ENCODE measurements at places on chromosomes 3 and 15.

- H3K27ac ChIP-seq = no peak overlapping the region
- H3K36me3 ChIP-seq = peaks cover 6% of the 10 kb centered on the region
- no peak for DNase-seq
- peaks cover 12% of the 10 kb centered on the region for H3K4me1 ChIP-seq
- H3K27me3 ChIP-seq = no peaks in the 10 kb centered on the region
These were observed 144.2 kb downstream of the LRTM1 start for GRCh38 chr3:54783611-54784010.

DNA sequence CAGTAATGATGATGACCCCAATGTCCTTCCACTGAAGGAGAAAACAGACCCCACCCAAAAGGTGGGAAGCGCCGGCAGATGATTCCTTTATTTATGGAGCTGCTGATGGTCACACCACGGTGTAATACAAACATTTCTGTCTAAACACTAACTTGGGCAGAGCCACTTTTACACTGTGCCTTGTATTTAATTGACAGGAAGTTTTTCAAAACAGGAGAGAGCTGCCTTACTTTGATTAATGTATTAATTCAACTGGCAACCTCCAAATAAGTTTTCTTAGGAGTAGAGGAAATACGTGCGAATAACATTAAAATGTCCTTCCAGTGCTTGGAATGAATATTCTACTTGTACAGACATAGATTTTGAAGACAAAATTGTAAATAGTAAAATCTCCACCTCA, 70.4 kb downstream of the WWTR1 start:
- peak overlapping the region; percentile 23 for H3K27ac ChIP-seq
- peaks cover 29% of the 10 kb centered on the region for H3K4me1 ChIP-seq
- no peak overlapping the region for H3K4me3 ChIP-seq
- no peaks in the 10 kb centered on the region for H3K27me3 ChIP-seq

DNA sequence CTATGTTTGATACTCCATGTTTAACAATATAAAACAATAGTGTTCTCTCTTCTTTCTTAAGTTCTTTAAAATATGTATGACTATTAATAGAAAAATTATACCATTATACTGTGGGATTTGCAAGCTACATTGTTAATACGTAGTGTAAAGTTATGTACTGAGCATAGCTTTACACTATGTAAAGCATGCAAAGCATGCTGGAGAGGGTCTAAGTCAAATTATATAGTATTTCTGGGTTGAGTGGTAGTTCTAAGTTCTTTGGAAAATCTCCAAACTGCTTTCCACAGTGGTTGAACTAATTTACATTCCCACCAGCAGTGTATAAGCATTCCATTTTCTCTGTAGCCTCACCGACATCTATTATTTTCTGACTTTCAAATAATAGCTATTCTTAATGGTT, 253.0 kb downstream of the RAP2B start:
- H3K36me3 ChIP-seq = no peaks in the 10 kb centered on the region
- H3K27me3 ChIP-seq = no peaks in the 10 kb centered on the region
- H3K27ac ChIP-seq = no peak overlapping the region
- no peak overlapping the region for H3K4me3 ChIP-seq
- DNase-seq = no peak
- no peaks in the 10 kb centered on the region for H3K4me1 ChIP-seq

DNA sequence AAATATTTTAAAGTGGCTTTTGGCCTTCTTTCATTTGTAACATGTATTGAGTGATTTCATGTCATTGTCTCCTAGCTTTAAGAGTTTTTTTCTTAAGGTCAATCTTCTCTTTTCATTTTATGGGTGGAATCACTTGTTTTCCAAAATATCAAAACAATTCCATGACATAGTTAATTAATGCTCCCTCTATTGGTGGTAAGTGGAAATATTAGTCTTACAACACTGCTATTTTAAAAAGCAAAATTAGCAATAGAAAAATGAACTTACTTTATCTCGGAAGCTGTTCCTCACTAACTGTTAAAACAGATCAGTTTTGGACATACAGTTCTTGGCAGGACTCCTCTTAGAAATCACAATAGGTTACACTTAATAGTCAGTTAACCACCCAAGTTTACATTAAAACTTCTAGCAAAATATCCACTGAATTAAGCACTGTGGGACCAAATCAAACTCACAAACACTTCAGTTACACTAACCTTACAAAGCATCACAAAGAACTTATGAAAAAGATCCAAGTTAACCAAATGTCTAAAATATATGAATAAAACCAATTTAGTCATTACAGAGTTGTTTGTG, 42.4 kb downstream of the TIGIT start:
- peaks cover 4% of the 10 kb centered on the region for H3K36me3 ChIP-seq
- no peak overlapping the region for H3K27ac ChIP-seq
- no peak for DNase-seq
- no peaks in the 10 kb centered on the region for H3K27me3 ChIP-seq
- no peaks in the 10 kb centered on the region for H3K4me1 ChIP-seq
- no peak overlapping the region for H3K4me3 ChIP-seq

DNA sequence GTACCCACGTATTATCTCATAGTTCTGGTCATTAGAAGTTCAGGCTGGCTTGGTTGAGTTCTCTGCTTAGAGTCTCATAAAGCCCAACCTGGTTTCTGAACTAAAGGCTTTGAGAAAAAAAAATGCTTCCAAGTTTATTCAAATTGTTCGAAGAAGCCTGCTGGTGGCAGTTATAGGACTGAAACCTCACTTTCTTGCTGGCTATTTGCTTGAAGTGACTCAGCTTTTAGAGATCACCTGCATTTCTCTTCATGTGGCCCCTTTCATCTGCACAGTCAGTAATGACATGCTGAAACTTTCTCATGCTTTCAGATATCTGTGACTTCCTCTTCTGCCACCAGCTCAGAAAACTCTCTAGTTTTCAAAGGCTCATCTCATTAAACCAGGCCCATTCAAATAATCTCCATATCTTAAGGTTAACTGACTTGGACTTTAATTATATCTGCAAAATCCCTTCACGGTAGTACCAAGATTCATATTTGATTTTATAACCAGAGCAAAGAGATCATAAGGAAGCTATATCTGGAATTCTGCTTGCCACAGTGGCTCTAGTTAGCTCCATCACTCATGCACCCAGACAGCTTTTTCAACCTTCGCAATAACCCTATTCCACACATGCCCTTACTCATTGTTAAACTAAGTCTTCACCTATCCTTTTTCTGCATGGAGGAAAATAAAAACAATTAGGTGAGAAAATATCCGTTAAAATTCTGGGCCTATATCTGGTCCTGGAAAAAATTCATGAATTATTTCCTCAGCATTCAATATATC, 433.8 kb upstream of the CBLB start:
- H3K4me3 ChIP-seq = no peak overlapping the region
- no peaks in the 10 kb centered on the region for H3K27me3 ChIP-seq
- no peaks in the 10 kb centered on the region for H3K36me3 ChIP-seq
- peaks cover 21% of the 10 kb centered on the region for H3K4me1 ChIP-seq
- DNase-seq = no peak

GRCh38 chr3:124648551-124648950, 81.7 kb upstream of the UMPS start:
- DNase-seq = no peak
- no peak overlapping the region for H3K27ac ChIP-seq
- H3K36me3 ChIP-seq = peaks cover 41% of the 10 kb centered on the region
- H3K4me1 ChIP-seq = peaks cover 6% of the 10 kb centered on the region
- no peaks in the 10 kb centered on the region for H3K27me3 ChIP-seq

DNA sequence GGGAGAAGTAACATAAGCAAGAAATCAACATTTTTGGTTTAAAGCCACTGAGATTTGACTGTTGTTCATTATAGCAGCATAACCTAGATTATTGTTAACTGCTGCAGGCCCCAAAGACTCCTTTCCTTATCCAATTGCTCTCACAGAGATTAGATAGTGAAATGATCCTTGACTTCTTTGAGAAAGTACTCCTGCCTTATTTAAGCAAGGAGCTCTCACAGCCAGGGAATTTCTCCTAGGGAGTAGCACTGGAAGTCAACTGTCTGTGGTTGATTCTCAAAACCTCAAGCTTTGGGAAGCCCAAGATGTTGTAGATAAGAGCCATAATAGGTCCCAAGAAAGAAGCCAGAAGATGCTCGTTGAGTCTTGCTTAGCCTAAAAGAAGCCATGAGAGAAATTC, 151.8 kb upstream of the TSC22D2 start:
- no peaks in the 10 kb centered on the region for H3K27me3 ChIP-seq
- H3K27ac ChIP-seq = peak overlapping the region; percentile 48
- H3K36me3 ChIP-seq = peaks cover 1% of the 10 kb centered on the region
- no peak for DNase-seq
- peaks cover 28% of the 10 kb centered on the region for H3K4me1 ChIP-seq

All from mesothelial cell of epicardium (in vitro differentiated cells).